ENCODE measurements at places on chromosomes 11 and 22. TPM values are rescaled to one million over a fixed set of nuclear protein-coding genes. Genes with fewer than 3 reads are reported as not detected.

DNA sequence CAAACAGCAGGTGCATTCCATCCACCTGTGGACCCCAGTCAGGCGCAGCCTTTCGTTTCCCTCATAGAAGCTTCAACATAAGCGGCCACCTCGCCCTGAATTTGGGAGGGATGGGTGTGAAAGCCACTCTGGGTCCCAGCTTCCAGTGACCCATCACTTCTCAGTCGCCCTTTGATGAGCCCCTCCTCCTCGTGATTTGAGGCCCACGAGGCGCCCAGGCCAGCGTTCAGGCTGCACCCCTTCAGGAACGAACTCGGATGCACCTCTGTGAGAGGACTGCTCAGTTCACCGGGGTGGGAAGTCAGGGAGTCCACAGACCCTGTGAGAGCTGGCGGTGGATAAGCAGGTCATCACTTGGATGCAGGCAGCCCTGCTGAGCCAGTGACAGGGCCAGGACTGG, 1118.2 kb downstream of the BRD1 start:
- DNase-seq: peak; percentile 53

- DNase-seq: no peak
These were observed 51.0 kb downstream of the MTNR1B start for GRCh38 chr11:93020248-93021046.

DNA sequence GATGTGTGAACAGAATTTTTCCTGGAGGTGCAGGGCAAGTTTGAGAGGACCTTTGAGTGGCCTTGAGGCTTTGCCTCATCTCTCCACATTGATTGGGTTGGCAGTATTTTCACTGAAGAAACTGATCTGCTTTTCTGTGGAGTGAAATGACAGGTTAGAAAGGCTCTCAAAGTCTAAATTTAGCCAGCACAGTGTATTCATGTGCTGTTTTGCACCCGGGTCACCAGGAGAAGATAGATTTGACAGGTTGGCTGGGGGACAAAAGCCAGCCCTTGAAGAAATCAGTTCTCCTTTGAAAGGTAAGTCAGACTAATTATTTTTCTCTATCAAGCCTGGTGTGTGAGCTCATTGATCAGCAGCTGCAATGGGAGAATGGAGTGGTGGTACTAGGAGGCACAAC, 152.9 kb downstream of the DBX1 start:
- DNase-seq: no peak

DNA sequence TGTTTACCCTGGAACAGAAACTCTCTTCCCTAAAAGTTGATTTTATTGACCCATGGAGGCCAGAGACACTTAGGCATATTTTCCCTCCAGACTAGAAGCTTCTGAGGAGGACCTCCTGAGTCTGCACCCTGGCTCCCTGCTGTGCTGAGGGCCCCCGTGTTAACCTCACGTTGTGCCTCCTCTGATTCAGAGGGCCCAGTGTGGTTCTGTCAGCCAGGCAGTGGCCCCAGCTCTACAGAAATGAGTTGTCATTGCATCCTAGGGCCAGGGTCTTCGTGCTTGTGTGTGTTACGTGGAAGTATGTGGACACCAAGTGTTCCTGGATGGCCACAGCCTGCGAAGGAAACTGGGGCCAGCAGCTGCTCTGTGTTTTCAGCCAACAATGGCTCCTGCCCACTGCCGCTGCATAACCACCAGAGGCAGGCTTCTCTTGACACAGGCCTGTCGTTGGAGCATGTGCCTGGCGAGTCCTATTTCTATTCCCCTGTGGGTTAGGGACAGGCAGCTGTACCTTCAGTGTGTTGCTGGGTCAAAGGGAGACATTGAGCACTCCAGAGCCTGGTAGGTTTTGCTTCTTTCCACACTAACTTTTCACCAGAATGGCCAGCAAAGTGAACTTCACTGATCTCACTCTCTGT, 44.5 kb downstream of the MED15 start:
- DNase-seq: peak; percentile 81

DNA sequence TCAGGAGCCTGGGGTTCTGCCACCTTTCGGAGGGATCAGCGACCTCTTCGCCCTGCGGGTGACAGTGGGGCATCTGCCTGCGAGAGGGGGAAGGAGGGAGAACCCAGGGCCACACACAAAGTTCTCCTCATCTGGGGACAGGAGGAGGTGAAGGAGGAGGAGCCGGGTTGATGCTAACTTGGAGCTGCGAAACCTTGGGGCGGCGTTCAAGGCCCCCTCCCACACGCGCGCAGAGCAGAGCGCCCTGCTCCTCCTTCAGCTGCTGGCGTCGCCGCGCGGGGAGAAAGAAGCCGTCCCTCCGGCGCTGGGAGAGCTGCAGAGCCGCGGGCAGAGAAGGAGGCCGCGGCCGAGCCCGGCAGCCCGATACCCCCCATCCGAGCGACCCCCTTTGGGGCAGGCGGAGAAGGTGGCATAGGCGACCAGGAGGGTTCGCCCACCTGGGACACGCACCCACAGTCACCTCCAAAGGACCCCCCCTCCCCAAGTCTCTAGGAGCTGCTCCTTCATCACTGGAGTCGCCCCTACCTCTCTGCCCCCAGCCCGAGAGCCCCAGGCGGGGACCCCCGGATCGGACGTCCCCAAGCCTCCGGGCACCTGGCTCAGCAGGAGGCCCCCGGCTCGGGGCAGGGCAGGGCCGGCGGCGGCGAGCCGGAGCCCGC, at the start of gene RASD2:
TSS of gene RASD2 (plus strand) at position 237 of the 659 bp plus-strand sequence. CDS start 5,979 bp downstream, outside the sequence.
- no peak for DNase-seq

- peak; percentile 76 for DNase-seq
These were observed 15.5 kb downstream of the TSKU start for GRCh38 chr11:76798671-76799065.

GRCh38 chr11:85809863-85810262, 1.1 kb downstream of the SYTL2 start:
- DNase-seq: no peak

ACRV1 gene
- total RNA-seq: not detected

OSM gene
- total RNA-seq: 1.0 TPM

TRPM5 gene
- not detected for total RNA-seq

LMNTD2 gene
- 0.43 TPM for total RNA-seq

CPT1B gene
- total RNA-seq: 8.1 TPM

All from posterior vena cava (tissue), 2 donors.